Stimulated activated CD4-positive, alpha-beta T cell treated with anti-CD3 and anti-CD28 coated beads, Interleukin-4, amount 100 ng/mL, for 4 hours (primary cell): ENCODE measurements at places on chromosomes 6 and 20.
A peak's percentile ranks its signal among the peaks of the same experiment; 100 is the strongest.

GRCh38 chr6:17212546-17213371, 68.4 kb upstream of the RBM24 start:
- DNase-seq = no peak

DNA sequence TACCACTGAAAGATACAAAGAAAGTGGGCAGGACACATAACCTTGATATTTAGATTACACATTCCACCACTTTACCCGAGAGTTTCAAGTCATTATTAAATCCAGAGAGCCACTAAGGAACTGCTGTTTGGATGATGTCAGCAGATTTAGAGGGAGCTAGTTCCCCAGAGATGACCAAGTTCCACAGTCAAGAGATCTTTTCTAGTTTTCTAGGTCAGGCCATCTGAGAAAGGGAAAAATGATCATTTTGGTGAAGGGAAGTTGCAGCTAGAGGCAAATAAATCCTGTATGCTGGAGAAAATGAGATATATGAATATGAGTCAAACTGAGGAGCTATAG, 147.8 kb downstream of the HS3ST5 start:
- no peak for DNase-seq

DNA sequence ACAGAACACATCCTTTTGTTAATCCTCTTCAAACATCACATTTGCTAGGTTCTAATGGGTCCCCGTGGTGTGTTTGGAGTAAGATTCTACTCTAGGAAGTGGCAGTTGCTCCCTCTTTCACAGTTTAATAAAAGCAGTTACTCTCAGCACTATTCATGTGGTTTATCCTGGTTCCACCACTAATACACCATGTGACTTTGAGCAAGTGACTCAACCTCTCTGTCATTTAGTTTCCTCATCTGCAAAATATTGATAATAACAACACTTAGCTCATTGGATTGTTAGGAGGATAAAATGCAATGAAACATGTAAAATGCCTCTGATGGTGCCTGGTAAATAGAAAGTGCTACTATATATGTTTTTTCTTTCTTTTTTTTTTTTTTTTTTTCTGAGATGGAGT, 488.0 kb upstream of the NOX3 start:
- no peak for DNase-seq

DNA sequence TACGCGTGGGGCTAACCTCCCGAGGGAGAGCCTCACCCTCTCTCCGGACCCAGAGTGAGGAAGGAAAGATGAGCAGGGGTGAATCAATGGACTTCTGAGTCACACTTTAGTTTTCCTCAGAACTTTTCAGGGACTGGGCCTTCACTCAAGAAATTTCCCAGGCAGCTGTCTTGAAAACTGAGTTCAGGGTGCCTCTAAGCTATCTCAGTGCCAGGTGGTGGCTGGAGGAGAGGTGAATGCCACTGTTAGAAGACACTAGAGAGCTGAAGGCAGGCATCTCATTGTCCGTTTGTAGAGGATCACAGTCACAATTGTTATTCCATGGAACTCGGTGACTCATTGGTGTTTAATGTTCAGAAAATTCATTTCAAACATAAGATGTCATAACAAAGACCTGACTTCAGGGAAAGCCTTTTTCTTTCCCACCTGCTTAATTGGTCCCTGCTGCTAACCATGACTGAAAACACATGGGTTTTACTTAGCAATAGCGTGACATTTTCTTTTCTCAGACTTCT, 5.3 kb upstream of the SERPINB6 start:
- DNase-seq = no peak

GRCh38 chr20:20720158-20720557, 7.7 kb upstream of the RALGAPA2 start:
- no peak for DNase-seq

DNA sequence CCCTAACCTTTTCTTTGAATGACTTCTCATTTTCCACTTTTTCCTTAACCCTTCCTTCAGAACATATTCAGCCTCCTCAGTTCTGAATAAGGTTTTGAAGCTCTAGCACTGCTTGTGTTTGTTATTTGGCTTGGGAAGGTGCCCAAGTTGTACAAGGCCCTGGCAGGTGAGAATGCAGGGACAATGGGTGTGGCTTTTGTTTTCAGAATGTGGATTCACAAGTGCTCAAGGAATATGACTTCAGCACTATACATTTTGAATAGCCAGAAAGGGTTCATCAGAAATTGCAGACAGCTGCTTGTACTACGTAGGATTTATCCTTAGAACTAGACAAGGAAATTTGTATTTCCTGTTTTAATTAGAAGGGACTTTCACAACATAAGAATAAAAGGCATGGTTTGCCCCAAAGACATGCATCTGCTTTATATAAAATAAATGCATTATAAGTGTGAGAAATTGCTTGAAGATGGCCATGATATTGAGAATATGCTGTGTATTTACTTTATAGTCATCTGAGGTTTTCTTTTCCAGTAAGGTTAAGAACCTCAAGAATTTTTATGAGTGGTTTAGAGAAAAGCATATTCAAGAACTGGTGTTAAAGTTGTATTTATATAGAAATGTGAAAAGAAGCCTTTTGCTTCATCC, 29.3 kb upstream of the PRDM1 start:
- no peak for DNase-seq

DNA sequence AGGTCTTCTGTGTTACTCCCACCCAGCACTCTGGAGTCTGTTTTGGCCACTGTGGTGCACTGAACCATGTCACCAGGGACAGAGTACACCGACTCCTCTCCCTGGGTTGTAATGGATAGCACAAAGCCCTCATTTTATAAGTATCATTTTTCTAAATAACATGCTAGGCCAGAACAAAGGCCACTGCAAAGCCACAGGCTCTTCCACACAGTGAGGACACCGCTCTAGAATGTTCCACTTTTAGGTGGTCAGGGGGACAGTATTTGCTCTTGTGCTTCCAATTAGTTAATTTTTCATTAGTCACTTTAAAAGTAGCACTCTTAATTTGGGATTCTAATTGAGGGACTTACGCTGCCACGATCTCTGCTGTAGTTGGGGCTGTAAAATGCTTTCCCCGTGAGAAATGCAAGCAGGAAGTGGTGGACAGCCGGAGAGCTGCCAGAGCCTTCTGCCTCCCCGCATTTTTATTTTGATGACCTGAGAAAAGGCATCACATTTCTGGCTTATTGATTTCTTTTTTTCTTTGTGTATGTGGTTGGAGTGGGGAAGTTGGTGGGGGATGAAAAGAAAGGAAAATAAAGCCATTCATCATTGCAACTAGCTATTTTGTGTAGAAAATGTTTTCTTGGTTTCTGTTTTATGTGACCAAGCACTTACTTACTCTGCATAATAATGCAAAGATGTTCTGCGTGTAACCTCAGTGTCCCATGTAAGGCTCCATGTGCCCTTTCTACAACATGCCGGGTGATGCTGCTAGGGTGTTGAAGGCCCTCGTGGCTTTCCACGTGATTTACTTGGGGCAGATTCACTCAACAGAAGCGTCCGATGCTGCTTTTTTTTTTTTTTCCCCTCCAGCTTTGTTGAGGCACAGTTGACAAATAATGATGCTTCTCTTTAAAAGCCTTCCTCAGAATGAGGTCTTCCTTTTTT, 195.9 kb downstream of the SASH1 start:
- no peak for DNase-seq

GRCh38 chr6:104182811-104183210, 676.9 kb downstream of the HACE1 start:
- DNase-seq = no peak

DNA sequence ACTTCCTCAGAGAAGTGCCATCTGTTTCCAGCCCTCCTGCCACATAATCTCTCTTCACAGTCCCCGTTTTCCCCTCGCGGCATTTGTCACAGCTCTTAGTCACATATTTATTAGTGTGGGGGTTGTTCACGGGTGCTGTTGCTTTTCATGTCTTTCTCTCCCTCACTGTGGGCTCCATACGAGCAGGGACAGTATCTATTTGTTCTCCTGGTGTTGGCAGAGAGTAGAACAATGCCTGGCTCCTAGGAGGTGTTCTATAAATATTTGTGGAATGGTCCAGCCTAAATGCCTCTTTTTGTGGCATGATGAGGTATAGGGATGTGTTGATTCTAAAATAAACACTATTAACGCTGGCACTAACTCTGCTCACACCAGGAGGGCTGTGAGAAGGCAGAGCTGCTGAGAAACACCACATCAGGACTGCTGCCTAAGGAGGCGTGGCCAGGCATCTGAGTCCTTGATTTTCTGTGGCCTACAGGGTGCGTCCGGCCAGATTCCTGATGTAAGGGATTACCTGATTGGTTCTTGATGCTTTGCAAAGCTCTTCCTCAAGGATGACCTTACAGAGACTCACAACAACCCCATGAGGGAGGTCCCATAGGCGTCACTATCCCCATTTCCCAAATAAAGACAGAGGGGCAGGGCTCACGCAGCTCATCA, 219.8 kb upstream of the ARID1B start:
- DNase-seq = no peak

DNA sequence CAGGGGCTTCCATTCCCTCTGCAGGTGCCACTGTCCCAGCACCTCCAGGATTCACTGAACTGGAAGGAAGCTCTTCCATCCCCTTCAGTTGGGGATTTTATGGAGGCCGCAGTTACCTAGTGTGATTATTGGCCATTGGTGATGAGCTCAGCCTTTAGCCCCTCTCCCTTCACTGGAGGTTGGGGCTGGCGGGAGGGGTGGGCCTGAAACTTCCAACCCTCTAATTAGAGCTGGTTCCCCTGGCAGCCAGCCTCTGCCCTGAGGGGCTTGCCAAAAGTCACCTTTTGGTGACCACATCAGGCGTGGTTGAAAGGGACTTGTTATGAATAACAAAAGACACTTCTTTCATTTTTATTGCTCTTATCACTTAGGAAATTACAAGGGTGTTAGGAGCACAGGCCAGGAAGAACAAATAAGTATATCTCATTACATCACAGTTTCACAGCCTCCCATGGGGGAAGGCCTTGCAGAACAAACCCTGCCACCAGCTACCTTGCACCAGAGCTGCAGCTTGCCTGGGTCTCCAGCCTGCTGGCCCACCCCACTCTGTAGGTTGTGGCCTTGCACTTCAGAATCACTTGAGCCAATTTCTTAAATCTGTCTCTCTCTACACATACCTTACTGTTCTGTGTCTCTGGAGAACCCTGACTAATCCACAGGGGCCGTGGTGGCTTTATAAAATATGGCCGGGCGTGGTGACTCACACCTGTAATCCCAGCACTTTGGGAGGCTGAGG, 5.0 kb downstream of the PYGB start:
- DNase-seq = no peak

GRCh38 chr6:51415501-51415900, 596.8 kb downstream of the TFAP2B start:
- no peak for DNase-seq

DNA sequence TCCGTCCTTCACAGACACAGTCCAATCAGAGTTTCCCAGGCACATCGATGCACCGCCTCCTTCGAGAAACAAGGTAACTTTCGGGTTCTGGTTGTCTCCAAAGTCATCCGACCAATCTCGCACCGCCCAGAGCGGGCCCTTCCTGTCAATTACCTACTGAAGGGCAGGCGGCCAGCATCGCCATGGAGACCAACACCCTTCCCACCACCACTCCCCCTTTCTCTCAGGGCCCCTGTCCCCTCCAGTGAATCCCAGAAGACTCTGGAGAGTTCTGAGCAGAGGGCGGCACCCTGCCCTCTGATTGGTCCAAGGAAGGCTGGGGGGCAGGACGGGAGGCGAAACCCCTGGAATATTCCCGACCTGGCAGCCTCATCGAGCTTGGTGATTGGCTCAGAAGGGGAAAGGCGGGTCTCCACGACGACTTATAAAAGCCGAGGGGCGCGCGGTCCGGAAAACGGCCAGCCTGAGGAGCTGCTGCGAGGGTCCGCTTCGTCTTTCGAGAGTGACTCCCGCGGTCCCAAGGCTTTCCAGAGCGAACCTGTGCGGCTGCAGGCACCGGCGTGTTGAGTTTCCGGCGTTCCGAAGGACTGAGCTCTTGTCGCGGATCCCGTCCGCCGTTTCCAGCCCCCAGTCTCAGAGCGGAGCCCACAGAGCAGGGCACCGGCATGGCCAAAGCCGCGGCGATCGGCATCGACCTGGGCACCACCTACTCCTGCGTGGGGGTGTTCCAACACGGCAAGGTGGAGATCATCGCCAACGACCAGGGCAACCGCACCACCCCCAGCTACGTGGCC, at the start of gene HSPA1B:
Gene HSPA1B, plus strand, starts transcription at position 453 of the 794 bp plus-strand sequence. Its CDS starts 213 bp downstream, at position 666.
- peak; percentile 84 for DNase-seq

GRCh38 chr6:139881236-139881635, 506.8 kb upstream of the CITED2 start:
- DNase-seq = no peak

DNA sequence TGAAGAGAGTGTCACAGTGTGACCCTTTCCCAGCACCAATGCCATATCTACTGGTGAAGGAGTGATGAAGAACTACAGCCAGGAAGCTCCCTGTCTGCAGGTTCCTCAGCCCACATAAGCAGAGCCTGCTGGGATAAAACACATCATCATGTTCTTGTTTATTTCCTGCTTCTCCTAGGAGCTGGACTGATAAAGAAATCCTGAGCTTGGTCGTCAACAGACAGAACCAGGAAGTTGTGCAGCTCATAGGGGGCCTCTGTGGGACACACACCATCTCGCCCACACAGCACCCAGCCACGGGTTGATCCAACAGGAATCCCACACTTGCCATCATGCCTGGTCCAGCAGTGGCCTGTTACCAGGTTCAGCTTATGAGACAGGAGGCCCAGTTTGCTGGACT, 2.8 kb upstream of the CSTL1 start:
- DNase-seq = no peak

DNA sequence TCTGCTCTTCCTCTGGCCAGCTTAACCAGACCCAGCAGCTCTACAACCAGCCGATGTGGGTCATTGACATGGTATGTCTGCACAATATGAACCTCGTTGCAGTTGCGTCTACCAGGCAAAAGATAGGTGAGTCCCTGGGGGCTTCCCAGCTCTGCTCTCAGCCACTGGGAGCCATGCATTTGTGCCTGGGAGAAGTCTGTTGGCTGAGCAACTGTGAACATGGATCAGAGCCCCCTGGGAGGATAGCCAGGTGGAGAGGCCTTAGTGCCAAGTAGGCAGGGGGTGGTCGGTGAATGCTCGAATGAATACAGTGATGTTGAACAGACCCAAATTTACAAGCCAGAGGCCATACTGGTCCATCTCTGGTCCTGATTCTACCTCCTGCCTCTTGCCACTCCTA, 30.6 kb downstream of the EFCAB8 start:
- no peak for DNase-seq

DNA sequence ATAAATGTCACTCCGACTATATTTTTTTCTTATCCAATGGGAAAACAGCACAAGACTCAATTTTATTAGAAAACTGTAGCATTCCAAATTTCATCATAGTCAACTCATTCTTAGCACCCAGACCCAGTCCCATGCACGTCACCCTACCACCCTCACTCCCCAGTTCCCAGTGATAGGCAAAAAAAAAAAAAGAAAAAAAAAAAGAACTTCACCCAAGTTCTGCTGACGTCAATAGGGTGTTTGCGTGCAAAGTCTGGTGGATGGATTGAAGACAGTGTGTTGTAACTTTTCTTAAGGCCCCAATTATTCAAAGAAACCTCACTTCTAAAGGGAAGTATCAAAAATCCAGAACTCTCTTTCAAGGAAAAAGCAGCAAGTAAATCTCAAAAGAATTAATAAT, 213.9 kb upstream of the PRDM1 start:
- DNase-seq = no peak
